Fibroblast of villous mesenchyme (primary cell): ENCODE measurements at places on chromosomes 12 and 14. TPM values are rescaled to one million over a fixed set of nuclear protein-coding genes. Genes with fewer than 3 reads are reported as not detected.

The RPL10L gene
- total RNA-seq, result 0.43 TPM in 1 of 2 replicates, not detected in the other

The ATP2B1 gene
- 175 and 214 TPM in 2 replicates for total RNA-seq

The DACT1 gene
- 6.9 and 35.8 TPM in 2 replicates for total RNA-seq

The STYK1 gene
- total RNA-seq, result under 0.01 and 0.86 TPM in 2 replicates

The PLD4 gene
- under 0.01 TPM in 1 of 2 replicates, not detected in the other for total RNA-seq

The FBRSL1 gene
- total RNA-seq, result 3.9 and 42.5 TPM in 2 replicates

The MGP gene
- total RNA-seq, result 3.5 and 10.6 TPM in 2 replicates

The KRT8 gene
- total RNA-seq, result 57.0 and 74.7 TPM in 2 replicates
